ENCODE measurements at places on chromosomes 2 and 18.

GRCh38 chr2:72619626-72620025 is 206.2 kb downstream of the EXOC6B start:
- no peak for DNase-seq

DNA sequence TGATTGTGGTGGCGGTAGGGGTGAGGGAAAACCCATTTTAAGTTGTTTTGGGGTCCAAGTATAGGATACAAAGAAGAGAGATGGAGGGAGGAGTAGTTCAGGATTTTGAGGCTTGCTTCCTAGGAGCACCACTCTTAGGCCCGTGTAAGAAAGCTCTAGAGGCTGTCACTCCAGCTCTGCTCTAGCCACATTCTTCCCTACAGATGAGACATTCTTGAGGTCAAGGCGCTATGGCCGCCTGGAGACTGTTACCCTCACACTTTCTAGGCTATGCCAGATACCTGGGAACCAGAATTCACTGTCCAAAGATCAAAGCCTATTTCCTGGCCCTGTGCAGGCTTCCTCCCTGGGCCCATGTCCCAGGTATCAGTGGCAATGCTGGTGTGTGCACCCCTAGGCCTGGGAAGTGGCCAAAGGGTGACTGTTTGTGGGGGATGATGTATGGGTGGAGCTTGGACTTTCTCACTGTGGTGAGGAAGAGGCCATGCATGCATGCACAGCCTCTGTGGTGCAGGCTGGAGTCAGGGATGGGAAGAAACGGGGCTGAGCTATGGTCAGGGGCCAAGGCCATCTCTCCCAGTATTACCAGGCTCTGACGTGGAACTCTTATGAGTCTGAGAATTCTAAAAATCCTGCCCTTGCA is 7.0 kb upstream of the TTL start:
- no peak for DNase-seq

DNA sequence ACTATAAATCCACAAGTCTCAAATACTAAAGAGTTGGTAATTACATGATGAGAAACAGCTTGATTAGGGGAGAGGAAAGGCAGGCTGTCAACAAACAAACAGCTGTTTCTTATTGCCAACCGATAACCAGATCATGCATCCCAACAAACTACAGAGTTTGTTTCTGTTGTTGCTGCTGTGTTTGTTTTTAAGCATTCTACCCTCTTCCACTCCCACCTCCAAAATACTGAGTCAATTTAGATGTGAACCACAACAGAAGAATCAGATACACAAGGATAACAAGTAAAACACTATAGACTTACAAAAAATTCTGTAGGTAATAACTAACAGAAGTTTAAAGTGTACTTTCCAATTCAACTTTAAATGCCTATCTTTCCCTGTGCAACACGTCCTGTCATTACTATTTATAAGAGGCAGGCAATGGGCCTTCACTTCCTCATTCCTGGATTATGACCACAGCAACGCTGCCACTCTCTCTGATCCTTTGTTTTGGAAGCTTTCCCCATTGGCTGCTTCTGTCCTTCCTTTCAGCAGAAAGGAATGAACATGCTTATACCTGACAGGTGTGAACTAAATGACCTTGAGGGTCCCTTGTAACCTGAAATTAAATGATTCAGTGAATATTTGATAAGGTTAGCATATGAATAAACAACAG is 152.0 kb downstream of the SRBD1 start:
- no peak for DNase-seq

DNA sequence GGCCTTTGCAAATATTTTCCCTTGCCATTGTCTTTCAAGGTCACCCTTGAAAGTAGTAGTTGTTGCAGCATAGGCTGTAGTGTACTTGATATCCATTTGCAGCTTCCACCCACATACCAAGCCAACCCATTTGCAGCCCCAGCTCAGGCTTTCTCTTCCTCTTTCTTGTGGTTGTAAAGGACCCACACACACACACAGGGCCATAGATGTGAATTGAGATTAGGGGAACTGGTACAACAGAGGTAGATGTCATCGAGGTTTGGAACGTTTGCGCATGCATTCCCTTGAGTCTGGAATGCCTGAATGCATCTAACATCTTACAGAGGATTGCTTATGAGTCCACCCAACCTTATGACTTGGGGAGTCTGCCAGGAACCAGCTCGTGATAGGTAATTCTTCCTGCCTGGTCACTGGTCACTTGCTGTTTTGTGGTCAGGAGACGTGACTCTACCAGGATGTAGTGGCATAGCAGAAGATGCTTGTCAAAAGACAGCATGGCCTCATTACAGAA is 91.9 kb downstream of the MRPS9 start:
- no peak for DNase-seq

DNA sequence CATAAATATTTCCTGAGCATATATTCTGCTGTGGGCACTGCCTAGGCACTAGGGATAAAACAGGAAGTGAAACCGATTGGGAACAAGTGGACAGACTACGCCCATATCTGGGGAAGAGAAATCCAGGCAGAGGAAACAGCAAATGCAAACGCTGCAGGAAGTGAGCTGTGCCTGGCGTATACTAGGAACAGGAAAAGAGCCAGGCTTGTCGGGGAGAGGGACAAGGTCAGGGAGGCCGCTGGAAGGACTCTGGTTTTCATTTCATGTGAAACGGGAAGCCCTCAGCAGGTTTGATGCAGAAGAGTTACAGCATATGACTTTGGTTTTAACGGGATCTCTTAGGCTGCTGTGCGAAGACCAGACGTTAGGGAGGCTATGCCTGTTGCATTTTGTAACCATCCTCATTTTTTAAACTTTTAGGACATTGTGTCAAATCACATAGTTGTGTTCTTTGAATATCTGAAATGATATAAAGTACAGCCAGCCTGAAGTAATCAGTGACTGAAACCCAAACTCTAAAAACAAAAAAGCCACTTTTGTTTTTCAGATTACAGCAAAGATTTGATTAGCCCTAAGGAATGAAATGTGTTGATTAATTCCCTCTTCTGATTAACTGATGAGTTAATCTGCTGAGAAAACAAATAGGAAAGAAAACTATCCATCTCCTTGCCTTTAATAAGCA is 110.2 kb upstream of the PIEZO2 start:
- no peak for DNase-seq

DNA sequence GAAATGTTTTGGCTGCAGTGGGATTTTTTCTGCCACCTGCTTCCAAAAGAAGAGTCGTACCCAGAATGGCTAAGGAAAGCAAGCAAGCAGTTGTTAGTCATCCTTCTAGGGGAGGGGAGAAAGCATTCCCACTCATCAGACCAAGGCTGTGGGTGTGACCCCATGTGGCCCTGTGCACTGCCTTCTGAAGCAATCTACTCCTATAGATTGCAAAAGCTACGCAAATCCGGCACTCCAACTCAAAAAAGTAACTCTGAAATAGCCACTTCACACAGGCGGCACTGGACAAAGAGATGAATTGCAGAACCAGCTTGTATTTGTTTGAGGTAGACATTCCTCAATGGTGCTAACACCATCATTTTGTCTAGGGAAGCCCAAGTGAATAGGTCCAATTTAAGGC is 44.3 kb downstream of the ST3GAL5 start:
- no peak for DNase-seq

- DNase-seq = no peak
Measured at GRCh38 chr2:216206041-216206703, 97.0 kb downstream of the XRCC5 start.

DNA sequence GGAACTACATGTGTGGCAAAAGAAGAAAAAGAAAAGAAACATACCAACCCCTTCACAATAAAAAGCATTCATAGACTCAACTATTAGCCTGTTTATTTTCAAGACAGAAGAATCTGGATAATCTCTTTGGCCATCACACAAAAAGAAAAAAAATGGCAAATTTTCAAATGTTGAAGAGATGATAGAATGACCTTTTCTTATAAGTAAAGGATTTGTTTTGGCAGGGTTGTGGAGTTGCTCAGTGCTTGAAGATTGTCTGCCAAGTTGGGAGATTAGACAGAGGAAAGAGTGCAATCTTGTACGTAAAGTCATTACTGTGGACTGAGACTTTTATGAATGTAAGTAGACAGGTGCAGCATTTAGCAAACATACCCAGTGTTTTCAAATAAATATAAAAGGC is 18.5 kb upstream of the FAM171B start:
- no peak for DNase-seq

DNA sequence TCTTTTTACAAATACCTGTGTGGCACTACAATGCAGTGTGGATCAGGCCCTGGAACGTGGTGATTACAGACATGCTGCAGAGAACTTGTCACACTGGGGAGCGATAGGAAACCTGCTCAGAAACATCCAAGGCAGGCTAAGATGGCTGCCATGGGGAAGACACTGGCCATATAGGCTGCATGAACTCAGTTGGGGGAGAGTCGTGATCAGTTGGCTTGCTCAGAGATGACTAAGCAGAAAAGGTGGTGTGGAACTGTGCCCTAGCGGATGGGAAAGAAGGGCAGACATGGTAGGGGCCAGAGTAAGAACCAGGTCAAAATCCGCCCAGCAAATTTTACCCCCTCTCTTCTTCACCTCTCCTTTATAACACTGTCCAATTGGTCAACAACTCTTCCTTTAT is 307.8 kb downstream of the LRRTM1 start:
- DNase-seq = no peak

DNA sequence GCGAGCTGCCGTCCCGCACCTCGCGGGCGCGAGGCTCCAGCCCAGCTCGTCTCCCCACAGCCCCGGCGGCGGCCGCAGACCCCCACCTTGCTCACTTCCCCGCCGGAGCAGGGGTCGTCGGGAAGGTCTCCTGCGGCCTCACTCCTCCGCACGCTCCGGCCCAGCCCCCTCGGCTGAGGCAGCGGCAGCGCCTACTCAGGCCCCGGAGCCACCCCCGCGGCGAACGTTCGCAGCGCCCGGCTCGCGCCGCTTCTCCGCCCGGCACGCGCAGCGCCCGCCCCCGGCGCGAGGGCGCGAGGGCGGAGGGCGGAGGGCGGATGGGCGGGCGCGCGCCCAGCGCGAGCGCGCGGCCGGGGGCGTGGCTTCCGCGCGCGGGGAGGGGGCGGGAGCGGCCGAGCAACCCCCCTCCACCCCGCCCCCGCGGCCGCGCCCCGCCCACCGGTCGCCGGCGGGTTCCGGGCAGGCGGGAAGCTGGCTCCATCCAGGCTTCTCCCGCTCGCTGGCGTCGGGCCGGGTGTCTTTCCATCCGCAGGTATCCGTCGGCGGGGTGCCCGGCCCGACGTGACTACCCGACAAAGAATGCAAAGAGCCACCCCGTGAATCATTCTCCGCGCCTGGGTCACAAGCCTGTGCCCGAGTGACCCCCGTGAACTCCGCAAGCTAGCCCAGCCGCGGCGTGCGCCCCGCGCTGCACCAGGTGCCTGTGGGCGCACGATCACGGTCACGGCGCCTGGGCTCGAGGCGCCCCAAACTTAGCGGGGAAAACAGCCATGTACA is at the start of gene DTNB:
DTNB (minus strand) TSS at position 278 of the 777 bp plus-strand sequence. CDS start 20,917 bp downstream, outside the sequence.
- peak; percentile 77 for DNase-seq

GRCh38 chr2:219126555-219126954 is 34.1 kb downstream of the NHEJ1 start:
- DNase-seq = no peak

DNA sequence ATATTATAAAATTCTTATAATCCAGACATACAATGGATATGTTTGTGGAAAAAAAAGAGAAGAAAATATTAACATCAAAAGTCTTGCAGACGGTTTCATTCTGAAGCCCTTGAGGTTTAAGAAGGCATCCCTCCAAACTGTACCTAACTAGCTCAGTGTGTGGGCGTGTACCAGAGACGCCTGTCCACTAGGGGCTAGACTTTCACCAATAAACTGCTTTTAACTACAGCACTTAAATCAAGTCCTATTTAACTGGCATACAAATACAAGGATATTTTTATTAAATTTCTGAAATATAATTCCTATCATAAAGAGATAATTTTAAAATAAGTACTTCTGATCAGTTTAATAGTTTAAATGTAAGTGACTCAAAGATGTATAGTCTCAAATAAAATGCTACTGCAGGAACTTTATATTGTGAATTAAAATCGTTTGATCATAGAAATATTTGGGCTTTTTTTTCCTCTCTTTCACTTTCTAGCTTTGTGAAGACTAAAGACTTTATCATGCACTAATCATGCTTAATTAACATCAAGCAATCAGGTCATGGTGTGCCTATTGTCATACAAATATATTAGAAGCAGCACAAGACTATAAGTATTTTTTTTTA is 437.7 kb downstream of the SATB2 start:
- no peak for DNase-seq

DNA sequence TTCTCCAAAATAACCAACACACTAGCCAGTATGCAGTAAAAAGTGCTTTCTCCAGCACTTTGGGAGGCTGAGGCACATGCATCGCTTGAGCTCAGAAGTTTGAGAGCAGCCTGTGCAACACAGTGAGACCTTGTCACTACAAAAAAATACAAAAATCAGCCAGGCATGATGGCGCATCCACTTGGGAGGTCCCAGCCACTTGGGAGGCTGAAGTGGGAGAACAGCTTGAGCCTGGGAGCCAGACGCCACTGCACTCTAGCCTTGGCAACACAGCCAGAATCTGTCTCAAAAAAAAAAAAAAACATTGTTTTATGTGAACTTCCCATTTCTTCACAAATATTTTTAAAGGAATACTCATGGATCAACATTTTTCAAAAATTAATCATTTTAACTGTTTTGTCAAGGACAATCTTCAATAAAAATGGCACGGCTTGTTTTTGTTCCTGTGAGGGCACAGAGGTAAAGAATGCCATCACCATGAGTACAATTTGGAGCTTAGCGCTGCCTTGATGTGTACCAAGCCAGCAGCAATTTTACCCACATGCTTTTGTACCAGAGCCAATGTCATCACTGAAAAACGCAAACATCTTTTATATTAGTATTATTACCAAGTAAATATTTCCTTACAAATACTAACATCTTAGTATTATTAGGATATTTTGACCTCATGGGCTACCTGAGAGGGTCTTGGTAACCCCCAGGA is 26.7 kb downstream of the RAB1A start:
- DNase-seq = no peak

DNA sequence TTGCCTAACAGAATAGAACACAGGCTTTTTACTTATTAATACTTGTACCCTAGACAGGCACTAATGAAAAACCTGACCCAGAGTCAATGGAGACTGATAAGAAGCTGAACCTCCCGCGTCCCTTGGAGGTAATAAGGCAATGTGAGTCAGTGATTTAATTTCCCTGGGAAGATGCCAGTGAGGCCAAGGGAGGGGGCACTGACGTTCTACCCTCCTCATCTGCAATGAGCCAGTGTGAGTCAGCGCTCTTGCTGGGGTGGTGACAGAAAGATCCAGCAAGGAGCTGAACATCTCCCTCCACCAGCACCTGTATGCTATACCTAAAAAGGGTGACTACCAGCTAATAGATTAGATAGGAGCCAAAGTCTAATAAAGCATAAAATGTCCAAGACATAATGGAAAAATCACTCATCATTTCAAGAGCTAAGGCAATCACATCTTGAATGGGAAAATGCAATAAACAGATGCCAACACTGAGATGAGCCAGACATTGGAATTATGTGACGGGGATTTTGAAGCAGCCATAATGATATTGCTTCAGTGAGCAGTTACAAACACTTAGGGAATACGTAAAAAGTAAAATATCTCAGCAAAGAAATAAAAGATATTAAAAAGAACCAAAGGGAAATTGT is 116.9 kb downstream of the TPGS2 start:
- no peak for DNase-seq

All from activated CD4-positive, alpha-beta T cell treated with anti-CD3 and anti-CD28 coated beads, Interleukin-2, amount 50 U/mL, for 48 hours (primary cell).